ENCODE measurements at places on chromosomes 5 and 9.

GRCh38 chr9:124343533-124344290 is 71.5 kb downstream of the PSMB7 start:
- DNase-seq, result no peak

DNA sequence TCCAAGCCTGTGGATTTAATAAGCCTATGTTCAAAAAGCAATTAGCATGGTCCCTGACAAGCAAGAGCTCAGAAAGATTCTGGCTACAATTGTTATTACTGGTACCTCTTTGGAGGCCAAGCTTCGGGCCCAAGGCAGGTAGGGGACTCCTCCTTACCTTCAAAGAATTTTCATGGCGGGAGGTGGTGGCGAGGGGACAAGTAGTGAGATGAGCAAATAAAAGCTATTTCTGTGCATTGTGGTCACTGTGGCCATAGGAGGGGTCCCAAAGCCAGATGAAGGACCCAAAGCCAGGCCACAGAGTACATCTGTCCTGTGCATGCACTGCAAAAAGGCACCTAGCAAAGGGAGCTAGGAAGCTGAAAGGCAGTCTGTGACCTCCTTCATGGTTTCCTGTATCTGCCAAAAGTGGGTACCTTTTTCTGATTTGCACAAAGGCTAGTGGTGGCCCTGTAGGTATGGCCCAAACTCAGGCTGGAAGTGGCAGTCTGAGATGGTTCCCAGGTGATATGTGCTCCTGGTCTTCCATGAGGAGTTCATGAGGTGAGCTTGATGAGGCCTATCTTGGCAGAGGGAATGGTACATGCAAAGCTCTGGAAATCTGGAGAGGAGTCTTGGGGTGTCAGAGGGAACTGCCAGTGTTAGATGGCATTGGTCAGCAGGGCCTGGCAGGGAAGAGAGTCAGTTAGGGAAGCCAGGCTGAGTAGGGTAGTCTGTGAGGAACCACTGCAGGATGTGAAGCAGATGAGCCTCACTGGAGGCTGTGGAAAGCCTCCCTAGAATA is 3.3 kb upstream of the CXXC5 start:
- DNase-seq, result no peak

DNA sequence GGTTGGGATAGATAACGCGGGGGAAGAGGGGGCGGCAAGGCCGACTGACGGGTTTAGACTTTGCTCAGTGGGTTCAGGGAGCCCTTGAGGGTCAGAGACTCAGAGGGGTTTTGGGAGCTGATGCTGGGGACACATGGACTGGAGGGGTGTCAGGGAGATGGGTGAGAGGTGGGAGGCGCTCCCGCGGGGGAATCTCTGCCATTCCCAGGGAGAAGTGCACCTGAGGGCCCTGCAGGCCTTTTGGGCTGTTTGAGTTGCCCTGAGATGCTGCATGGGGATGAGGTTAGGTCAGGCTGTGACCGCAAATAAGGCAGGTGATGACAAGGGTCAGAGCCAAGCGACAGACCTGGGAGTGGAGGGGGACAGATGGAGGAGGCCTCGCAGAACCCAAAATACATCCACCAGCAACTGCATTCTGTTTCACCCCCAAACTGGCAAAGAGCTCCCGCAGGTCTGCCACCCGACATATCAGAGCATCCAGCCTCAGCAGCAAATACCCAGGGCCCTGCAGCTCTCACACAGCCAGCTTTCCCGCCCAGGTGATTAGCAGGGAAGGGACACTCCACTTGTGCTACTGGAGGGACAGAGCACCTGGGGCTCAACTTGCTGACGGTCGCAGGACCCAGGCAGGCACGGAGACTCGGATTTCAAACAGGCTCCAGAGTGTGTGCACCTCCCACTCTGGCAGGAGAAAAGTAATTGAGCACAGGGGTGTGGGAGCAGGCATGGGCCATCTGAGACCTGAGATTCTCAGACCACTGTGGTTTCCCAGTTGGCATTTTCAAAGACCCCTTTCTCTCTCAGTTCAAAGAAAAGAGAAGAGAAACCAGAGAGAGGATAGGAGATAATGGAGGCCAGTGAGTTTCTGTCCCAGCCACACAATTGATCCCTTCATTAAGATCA is 26.4 kb downstream of the TMOD1 start:
- no peak for DNase-seq

GRCh38 chr9:847505-847904 is 6.0 kb downstream of the DMRT1 start:
- DNase-seq, result no peak

DNA sequence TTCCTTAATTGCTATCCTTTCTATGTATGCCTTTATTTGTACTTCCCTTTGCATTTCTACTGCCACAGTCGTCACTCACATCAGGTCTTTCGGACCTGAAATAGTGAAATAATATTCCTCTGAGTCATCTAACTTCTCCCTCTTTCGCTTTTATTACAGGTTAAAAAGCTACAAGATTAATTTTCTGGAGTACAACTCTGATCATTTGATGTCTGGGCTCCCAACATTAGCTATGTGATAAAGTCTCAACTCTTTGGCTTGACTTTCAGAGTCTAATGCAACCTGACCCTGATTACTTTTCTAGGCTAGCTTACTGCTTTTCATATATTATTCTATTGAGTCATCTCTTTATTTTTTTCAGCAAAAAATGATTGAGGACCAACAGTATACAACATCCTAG is 638.8 kb upstream of the WWC1 start:
- no peak for DNase-seq

DNA sequence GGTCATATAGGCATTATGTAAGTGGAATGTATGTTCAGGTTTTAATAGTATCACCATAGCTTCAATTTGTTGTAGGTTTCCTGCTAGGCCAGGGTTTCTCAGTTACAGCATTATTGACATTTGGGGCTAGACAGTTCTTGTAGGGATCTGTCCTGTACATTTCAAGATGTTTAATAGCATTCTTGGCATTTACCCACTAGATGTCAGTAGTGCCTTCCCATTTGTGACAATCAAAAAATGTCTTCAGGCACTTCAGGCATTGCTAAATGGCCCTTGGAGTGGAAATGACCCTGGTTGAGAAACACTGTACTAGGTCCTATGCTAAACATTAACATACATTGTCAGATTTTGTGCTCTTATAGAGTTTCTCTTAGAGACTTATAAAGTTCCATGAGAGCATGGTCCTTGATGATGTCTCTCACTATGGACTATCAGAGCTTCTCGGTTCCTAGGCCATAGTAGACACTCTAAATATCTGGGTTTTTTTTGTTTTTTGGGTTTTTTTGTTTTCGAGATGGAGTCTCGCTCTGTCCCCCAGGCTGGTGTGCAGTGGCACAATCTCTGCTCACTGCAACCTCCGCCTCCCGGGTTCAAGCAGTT is 1.4 kb downstream of the KIF20A start:
- DNase-seq, result peak; percentile 15

DNA sequence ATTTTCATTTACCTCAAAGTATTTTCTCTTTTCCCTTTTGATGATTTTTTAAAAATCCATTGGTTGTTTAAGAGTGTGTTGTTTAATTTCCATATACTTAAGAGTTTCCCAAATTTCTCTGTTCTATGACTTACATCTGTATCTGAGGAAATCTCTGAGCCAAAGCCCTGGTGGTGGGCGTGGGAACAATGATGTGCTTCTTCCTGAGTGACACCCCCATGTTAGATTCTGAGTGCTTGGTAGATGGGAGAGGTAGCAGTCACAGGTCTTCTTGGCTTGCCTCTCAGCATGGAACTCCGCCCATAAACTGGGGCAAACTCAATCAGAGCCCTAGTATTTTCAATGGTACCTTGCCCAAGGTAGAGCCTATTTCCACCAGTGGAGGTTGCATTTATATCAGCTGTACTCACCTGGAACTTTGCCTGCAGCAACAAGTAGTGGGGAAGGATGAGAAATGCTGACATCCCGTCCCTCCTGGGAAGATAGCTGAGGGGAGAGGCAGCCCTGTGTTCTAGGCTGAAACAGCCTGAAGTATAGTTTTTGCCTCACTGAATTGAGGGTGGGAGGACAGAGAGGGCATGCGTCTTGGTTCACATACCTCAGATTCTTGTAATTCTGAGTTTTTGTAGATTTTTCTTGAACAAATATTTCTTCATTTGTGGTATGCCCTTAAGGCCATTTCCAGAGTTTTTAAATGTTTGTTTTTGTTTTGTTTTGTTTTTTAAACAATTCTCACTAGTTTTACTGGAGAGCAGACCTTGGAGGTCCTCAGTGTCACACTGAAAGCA is 26.4 kb downstream of the C9orf43 start:
- no peak for DNase-seq

DNA sequence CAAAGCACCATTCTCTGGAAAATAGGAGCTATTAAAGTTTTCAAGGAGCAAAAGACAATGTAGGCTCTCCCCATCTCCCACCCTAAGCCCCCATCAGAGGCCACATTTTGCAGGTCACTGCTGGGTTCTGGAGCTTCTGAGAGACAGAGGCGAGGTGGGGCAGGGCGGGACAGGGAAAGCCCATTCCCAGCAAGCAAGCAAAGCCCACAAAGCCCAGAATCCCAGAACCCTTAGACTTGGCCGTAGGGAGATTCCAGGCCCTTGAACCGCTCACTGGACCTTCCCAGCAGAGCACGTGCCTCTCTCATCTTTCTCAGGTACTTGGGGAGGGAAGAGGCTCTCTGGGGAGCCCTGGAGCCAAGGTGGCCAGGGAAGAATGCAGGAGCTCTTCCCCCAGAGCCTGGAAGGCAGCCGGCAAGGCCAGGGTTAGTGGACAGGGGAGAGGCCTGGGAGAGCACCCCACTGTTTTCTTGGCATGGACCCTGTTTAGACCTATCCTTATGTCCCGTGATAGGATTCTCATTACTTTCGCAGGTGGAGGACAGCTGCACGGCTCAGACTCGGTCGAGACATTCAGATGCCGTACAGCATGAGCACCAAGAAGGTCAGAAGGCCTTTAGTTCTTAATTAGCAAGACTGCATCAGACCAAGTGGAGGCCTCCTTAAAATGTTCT is 52.4 kb downstream of the ZNF354C start:
- DNase-seq, result no peak

DNA sequence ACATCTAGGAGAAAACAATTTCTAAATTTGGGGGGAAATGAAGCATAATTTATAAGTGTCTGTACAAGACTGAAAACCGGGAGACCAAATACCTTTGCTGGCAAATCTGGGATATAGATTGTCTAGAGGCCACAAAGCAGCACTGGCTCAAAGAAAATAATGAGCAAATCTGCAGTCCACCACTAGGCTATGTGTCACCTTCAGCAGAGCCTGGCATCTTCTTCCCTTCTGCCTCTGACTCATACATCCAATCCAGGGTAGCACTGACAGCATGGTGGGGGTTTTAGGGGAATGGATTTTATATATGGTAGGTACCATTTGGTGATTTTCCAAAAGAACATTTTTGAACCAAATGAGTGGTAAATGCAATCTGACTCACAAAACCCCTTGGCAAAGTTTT is 12.8 kb downstream of the FAM81B start:
- DNase-seq, result no peak

DNA sequence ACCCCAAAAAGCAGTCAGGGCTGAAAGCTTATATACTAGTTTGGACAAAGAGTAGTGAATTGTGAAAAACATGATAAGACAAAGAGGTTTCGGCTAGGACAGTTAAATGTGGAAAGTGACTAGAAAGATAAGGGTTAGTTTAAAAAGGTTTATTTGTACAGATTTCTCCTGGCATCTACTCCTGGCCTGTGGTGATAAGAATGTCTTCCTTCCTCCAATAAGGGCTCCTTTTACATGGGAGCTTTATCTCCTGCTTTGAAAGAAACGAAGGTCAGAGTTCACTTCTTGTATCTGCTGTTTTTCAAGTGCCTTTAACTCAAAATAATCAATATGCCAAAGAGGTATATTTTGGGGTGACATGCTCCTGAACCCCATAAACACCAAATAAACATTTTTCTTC is 776.1 kb upstream of the COX7C start:
- no peak for DNase-seq

GRCh38 chr5:172775326-172776234 is 4.6 kb upstream of the DUSP1 start:
- no peak for DNase-seq

- DNase-seq, result peak; percentile 30
Observed at GRCh38 chr5:142866563-142867275, 96.5 kb downstream of the ARHGAP26 start.

DNA sequence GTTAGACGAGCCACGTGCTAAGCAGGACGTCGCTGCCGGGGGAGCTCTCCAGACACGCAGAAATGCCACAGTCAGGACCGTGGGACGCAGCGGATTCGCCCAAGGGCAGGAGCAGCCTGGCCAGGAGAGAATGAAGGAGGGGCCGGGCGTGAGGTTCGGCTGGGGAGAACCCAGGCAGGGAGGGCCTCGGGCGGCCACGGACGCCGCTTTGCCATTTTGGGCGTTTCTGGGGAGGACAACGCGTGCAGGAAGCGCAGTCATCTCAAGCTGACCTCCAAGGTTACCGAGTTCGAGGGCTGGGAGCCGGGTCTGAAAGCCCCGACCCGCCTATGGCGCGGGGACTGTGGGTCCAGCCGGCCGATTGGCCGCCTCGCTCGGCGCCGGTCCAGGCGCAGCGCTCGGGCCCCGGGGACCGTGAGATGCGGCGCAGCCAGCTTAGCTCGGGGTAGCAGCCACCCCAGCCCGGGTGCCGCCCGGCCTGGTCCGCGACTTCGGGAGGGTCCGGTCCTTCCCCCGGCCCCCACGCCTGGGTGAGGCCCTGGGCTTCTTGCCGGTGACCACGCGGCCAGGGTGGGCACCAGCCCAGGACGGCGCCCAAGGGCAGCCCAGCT is 760 bp upstream of the MAN1B1 start:
- no peak for DNase-seq

DNA sequence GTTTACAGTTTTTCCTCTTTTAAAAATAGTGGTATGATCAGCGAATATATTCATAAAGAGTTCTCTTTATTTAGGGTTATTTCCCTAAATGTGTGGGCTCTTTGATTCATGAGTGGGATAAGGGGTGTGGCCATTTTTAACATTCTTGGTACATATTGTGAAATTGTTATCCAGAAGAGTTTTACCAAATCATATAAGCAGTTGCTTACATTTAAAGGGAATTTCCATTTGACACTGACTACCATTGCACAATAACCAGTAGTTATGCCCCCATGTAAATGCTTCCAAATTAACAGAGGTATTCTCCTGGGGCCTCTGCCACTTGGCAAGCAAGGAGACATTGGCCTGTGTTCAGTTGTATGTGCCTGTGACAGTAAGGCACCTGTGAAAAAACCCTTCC is 27.2 kb downstream of the SLC25A48 start:
- DNase-seq, result no peak

GRCh38 chr9:86925686-86926085 is 21.6 kb downstream of the GAS1 start:
- no peak for DNase-seq

- no peak for DNase-seq
Observed at GRCh38 chr5:31192442-31192841, 1.0 kb upstream of the CDH6 start.

DNA sequence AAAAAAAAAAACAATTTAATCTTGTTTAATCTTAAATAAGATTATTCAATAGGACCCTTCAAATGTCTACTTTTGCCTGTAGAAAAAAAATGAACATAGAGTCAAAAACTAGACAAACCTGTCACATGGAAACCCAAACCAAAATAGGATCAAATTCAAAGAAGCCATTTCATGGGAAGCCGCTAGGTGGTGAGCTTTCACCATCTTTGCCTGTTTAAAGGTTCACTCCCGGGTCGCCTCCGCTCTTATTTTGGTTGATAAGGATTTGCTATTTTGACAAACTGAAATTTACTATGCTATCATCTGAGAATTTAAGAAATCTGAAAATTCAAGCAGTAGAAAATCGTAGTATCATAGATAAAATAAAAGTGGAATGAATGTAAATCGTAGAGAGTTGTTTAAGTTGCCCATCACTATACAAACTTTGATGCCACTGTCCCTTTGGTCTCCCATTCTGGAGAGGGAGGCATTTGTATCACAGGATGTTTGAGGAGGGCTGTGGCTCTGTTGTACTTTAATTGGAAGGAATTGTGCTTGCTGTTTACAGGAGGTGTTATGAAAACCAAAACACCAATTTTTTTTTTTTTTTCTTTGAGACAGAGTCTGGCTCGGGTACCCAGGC is 43.5 kb upstream of the DNAH5 start:
- DNase-seq, result peak; percentile 54

All from NCI-H1092 treated with DMSO at 0.1 percent for 48 hours (cell line).